ENCODE measurements at places on chromosomes 3 and 15.

DNA sequence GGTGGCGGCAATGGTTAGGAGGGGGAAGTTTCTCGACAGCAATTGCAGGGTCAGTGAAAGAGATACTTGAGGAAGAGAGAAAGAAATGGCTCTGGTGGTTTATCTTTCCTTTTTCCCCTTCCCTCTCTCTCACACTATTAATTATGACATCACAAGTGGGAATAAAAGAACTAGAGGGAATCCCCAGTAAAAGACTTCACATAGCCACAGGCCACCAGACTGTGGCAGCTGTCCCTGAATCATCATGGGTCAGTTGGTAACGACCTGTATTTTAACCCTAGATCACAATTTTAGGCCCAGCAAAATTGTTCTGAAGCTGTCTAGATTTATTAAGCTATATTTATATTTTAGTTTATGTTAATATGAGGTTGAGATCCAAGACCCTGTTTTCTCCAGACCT lies 40.3 kb downstream of the MBNL1 start:
- peak overlapping the region; percentile 47 for H3K4me3 ChIP-seq
- H3K4me1 ChIP-seq, result peaks cover 65% of the 10 kb centered on the region
- no peaks in the 10 kb centered on the region for H3K27me3 ChIP-seq
- peak overlapping the region; percentile 83 for H3K27ac ChIP-seq
- H3K36me3 ChIP-seq, result no peaks in the 10 kb centered on the region

- DNase-seq, result no peak
- peaks cover 30% of the 10 kb centered on the region for H3K4me1 ChIP-seq
- no peak overlapping the region for H3K4me3 ChIP-seq
- no peak overlapping the region for H3K27ac ChIP-seq
- H3K27me3 ChIP-seq, result no peaks in the 10 kb centered on the region
These were observed 311.3 kb downstream of the SLC9A9 start for GRCh38 chr3:143536817-143537535.

DNA sequence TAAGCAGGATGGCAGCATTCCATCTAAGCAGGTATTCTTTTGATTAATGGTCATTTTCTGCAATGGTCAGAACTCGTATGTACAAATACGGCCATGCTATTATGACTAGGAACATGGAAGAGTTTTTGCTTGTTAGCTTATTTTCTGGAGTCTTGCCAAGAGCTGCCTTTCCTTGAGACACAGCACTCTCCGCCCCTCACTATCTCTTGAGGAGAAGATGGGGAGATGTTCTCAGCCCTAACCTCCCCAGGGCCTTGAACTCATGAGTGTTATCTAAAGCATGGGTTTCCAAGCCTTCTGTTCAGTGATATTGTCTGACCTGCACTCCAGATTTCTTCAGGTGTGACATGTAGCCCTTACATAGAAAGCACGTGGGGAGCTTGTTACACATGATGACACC lies 65.9 kb upstream of the ACTC1 start:
- H3K4me1 ChIP-seq, result peaks cover 4% of the 10 kb centered on the region
- no peak for DNase-seq
- no peaks in the 10 kb centered on the region for H3K27me3 ChIP-seq
- H3K4me3 ChIP-seq, result no peak overlapping the region
- peaks cover 15% of the 10 kb centered on the region for H3K36me3 ChIP-seq

DNA sequence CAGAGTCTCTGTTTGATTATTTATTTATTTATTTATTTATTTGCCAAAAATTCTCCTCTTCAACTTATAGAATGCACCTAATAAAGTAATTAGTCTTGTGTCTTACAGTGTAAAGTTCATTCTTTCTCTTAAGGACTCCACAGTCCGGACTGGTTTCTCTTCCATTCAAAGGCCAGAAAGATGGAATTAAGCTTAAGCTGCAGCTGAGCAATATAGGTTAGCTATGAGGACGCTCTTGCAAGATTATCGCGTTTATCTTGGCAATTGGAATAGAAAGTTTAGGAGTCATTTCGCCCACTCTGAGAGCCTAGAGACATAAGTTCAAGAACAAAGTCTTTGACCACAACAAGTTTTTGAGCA lies 15.0 kb downstream of the TAGLN3 start:
- peak overlapping the region; percentile 37 for H3K4me3 ChIP-seq
- no peaks in the 10 kb centered on the region for H3K4me1 ChIP-seq
- no peak overlapping the region for H3K27ac ChIP-seq
- no peak for DNase-seq
- no peaks in the 10 kb centered on the region for H3K36me3 ChIP-seq

DNA sequence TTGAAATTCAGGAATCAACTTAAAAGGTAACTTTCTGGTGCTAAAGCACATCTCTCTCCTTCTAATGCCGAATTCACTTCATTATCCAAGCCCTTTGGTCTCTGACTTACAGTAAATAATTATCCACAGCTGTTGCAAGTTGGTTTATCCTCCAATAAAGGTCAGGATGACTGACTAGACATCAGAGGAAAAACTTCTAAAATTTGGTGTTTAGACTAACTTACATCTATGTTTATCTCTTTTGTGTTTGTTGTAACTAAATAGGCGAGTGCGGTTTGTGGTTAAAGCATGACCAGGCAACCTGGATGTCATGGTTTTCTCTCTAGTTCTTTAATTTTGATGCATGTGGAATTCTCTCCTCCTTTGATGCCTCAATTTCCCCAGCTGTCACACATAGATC lies 237.4 kb upstream of the LRTM1 start:
- H3K27me3 ChIP-seq, result no peaks in the 10 kb centered on the region
- peaks cover 5% of the 10 kb centered on the region for H3K4me1 ChIP-seq
- H3K36me3 ChIP-seq, result no peaks in the 10 kb centered on the region
- H3K4me3 ChIP-seq, result no peak overlapping the region
- no peak overlapping the region for H3K27ac ChIP-seq

- no peaks in the 10 kb centered on the region for H3K4me1 ChIP-seq
- no peaks in the 10 kb centered on the region for H3K36me3 ChIP-seq
- no peak for DNase-seq
- H3K27ac ChIP-seq, result no peak overlapping the region
These were observed 60.6 kb downstream of the NR1D2 start for GRCh38 chr3:24005669-24006068.

DNA sequence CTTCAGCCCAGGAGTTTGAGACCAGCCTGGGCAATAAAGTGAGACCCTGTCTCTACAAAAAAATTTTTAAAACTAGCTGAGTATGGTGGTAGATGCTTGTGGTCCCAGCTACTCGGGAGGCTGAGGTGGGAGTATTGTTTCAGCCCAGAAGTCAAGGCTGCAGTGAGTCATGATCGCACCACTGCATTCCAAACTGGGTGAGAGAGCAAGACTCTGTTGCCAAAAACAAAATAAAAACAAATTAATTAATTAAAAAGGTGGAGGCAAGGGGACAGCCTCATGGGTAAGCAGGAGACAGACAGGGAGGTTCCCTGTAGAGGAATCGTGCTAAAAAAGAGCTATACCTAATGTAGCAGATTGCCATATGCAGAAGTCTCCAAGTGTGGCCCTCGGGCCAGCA lies 12.6 kb downstream of the HAPLN3 start:
- DNase-seq, result no peak
- no peaks in the 10 kb centered on the region for H3K27me3 ChIP-seq
- H3K27ac ChIP-seq, result no peak overlapping the region
- peaks cover 29% of the 10 kb centered on the region for H3K36me3 ChIP-seq

DNA sequence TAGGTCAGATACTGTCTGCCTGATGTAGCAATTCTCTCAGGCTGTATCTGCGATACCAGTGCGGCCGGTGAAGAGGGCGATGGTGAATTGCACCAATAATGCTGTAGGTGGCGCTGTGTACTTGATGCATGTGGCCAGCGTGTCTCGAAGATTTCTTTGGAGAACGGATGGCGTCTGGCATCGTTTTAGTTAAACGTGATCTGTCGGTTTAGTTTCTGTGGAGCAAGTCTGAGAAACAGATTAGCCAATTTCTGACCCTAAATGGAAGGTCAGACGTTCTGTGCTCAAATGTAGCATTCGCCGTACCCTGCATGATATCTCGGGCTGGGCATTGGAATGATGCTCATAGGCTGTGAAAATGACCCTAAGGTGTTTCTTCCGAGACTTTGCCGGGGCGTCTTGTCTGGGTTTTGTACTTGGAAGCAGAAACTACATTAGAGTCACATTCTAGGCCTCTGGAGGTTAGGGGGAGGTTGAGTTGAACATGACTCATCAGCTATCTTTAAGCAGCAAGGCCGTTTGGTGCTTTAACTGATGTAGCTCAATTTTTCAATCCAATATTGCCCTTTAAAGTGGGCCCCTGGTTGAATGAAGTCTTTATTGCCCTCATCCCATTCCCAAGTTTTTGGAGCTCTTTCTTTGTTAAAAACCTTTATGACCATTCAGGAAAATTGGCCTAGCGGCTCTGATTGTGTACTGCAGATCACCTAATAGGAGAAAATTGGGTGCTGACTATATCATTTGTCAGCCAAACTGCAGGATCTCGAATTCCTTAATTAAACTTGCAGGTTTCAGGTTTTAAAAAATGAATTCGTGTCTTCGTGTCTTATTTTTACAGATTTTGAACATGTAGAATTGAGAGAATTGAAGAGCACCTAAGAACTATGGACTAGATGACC lies 80.0 kb downstream of the SQOR start:
- no peak for DNase-seq
- H3K27ac ChIP-seq, result no peak overlapping the region
- no peaks in the 10 kb centered on the region for H3K36me3 ChIP-seq
- H3K4me3 ChIP-seq, result peak overlapping the region; percentile 57
- peaks cover 6% of the 10 kb centered on the region for H3K4me1 ChIP-seq

- H3K27me3 ChIP-seq, result no peaks in the 10 kb centered on the region
- DNase-seq, result no peak
- no peak overlapping the region for H3K27ac ChIP-seq
- H3K36me3 ChIP-seq, result no peaks in the 10 kb centered on the region
- H3K4me3 ChIP-seq, result no peak overlapping the region
These were observed 218.9 kb downstream of the SV2B start for GRCh38 chr15:91318931-91319330.

DNA sequence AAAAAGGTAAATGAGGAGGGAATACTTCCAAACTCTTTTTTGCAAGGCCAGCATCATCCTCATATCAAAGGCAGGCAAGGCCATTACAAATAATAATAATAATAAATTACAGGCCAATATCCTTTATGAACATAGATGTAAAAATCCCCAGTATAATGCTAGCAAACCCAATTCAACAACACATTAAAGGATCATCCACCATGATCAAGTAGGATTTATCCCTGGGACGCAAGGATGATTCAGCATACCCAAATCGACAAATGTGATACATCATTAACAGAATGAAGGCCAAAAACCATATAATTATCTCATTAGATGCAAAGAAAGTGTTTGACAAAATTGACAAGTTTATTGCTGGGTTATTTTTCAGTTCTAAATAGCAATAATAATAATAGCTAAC lies 53.6 kb downstream of the GHSR start:
- no peaks in the 10 kb centered on the region for H3K27me3 ChIP-seq
- H3K4me1 ChIP-seq, result peaks cover 20% of the 10 kb centered on the region
- no peak overlapping the region for H3K4me3 ChIP-seq
- no peak overlapping the region for H3K27ac ChIP-seq
- DNase-seq, result no peak

GRCh38 chr3:64161481-64161952 lies 63.7 kb downstream of the PRICKLE2 start:
- H3K36me3 ChIP-seq, result peaks cover 19% of the 10 kb centered on the region
- H3K27ac ChIP-seq, result no peak overlapping the region
- H3K4me3 ChIP-seq, result no peak overlapping the region

DNA sequence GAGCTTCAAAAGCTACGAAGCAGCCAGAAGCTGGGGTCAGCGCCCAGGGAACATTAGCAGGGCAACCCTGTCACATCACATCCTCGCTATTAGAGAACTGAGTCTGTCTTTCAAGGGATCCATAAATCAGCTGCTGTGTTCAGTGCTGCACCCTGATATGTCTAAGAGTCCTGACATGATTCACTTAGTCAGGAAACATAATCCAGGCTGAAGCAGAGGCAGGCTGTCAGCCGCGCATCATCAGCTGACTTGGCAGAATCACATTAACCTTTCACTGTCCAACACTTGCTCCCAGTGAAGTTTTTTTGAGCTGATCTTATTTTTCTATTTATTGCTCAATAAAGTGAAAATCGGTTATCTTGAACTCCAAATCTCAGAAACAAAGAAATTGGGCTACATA lies 23.5 kb downstream of the MYH15 start:
- DNase-seq, result no peak
- no peaks in the 10 kb centered on the region for H3K27me3 ChIP-seq
- no peak overlapping the region for H3K4me3 ChIP-seq

DNA sequence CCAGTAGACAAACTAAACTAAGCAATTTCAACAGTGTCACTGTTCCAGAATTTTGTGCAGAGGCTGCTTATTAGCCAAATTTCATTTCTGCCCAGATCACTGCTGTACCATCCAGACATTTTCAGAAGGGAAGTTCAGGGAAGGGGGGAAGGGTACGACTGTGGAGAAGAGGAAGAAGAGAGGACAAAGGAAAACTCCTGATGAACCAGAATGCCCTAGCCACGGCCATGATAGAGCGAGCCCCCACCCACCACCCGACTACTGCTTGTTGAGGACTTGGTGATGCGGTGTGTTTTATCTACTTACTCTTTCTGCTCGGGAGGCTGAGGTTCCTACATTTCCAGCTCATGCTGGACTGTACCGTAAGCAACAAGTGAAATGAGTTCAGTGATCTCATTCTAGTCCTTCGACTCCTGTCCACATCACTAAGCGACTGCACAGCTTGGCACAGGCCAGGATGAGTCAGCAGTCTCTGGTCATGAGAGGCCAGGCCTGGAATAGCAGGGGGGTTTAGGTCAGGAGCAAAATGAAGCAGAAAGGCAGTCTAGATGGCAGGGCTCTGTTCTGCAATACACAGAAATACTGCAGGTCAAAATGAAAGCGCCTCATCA lies 330.8 kb downstream of the TIGIT start:
- H3K4me1 ChIP-seq, result peaks cover 24% of the 10 kb centered on the region
- no peaks in the 10 kb centered on the region for H3K36me3 ChIP-seq
- H3K4me3 ChIP-seq, result peak overlapping the region; percentile 72
- DNase-seq, result peak; percentile 97

DNA sequence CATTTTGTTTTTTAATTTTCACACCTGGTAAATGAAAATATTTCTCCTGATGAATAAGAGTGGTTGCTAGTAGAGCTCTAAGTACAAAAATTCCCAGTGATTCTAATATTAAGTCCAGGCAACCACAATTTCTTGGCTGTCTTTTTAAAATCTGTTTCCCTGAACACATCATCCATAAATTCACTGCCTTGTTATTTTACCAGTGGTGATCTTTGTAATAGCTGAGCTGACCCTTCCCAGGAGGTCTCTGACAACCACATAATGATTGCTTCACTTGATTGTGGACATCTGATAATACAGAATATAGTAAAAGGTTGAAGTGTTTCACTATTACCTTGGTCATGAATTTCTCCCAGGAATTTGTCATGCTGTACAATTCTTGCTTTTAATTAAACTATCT lies 13.9 kb upstream of the TOP2B start:
- H3K27me3 ChIP-seq, result no peaks in the 10 kb centered on the region
- no peak overlapping the region for H3K4me3 ChIP-seq
- no peaks in the 10 kb centered on the region for H3K4me1 ChIP-seq
- no peaks in the 10 kb centered on the region for H3K36me3 ChIP-seq
- H3K27ac ChIP-seq, result no peak overlapping the region

Measured in thoracic aorta (tissue), 2 donors.